Prostate gland (tissue), 2 donors: ENCODE measurements at places on chromosomes 2 and 18.

DNA sequence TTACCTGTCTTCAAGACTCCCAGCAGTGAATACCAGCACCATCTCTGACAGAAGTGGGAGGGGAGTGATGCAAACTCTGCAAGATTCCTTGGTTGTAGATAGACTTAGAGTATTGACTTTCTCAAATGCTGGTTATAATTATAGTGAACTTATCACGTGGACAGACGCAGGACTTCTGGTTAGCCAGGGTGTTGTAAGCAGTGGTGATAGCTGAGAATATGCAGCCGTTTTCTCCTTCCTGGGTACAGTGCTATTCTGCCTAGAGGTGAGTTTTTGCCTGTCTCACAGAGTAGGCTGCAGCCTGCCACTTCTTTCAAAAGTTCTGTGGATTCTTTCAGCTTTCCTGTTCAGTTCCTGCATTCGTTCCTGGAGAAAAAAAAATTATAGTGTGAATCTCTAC is 733 bp upstream of the CXCR2 start:
- no peak for DNase-seq

GRCh38 chr2:88451811-88452564 is 505 bp downstream of the FOXI3 start:
- peak; percentile 7 for DNase-seq

GRCh38 chr2:215888680-215889079 is 124.7 kb downstream of the MREG start:
- DNase-seq: peak; percentile 5

DNA sequence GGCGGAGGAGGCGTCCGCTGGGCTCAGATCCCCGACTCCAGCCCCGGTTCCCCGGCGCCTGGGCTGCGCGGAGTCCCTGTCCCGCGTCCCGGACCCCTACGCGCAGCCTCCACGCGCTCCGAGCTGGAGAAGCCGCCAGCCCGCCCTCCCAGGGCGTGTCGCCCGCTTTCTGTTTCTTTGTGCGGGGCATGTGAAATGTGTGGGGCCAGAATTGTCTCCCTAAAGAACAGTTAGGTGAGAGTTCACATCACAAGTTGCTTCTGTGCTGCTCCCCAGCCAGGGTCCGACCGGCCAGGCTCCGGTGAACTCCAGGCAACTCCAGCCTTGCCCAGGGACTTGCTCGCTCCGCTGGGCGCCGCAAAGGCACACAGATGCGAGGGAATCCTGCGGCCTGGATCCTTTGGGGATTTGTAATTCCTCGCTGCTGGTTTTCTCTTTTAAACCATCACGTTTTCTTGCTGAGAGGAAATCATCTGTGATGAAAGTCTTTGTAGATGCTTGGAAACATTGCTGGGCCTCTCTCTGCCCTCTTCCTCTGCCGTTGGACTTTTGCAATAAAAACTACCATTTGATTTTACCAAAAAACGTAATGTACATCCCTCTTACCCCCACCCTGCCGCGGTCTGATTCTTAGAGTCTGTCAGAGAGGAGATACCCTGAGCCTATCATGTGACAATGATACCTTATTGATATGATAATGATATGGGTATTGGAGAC is 631 bp downstream of the GYPC start:
- no peak for DNase-seq

DNA sequence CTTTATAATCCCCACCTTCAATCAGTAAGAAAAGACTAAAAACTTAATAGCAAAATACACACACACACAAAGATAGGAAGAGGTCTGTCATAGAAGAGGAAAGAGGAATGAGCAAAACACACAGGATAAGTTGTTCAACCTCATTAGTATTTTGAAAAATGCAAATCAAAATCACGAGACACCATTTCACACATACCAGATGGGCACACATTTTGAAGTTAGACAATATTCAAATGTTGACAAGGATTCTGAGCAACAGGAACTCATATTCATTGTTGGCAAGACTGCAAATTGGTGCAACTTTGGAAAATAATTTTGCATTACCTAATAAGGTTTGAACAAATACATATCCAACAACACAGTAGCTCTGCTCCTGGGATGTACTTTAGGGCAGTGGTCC is 127.6 kb downstream of the RAB3GAP1 start:
- DNase-seq: no peak

- no peak for DNase-seq
Measured at GRCh38 chr2:6973895-6974545, 56.8 kb downstream of the RNF144A start.

GRCh38 chr18:9008709-9009635 is 93.5 kb upstream of the NDUFV2 start:
- DNase-seq: no peak

DNA sequence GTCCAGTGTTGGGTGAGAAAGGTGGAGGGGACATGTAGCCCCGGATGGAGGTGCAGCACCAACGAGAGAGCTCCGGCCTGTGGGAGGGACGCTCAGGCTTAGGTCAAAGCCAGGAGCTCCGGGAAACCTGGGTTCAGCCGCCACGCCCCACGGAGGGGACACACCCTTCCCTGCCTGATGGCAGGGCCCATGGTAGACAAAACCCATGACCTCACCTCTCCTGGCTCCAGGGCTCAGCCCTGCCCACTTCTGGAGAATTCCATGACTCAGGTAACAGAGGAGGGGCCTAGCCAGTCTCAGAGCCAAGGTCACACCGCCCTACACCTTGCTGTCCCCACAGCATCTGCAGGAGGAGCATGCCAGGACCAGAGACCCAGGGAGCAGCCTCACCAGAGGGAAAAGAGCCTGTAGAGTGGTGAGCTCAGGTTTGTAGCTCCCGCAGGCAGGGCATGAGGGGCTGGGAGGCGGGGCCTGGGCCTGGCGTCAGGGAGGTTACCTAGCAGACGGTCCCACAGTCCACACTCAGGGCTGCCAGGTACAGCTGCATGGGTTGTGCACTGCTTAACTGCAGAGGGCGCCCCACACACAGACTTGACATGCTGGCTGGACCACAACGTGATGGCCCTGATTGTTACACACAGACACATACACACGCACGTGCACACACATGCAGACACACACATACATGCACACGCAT is 70.8 kb upstream of the SMAD7 start:
- no peak for DNase-seq

DNA sequence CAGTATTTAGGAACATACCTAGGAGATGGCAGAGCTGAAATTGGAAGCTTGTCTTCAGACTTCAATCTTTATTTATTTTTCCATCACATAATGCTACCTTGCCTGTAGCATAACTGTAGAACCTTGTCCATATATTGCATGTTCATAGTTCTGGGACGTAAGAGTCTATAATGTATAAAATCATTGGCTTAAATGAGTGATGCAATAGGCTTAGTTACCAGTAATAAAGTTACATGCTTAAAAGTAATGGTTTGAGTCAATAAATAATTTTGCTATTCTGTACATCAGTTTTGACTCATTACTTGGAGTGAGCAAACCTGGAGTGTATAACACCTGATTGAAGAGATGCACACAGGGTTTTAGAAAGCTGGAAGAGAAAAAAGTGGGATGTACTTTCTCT is 229.3 kb downstream of the CDCA7 start:
- DNase-seq: no peak

DNA sequence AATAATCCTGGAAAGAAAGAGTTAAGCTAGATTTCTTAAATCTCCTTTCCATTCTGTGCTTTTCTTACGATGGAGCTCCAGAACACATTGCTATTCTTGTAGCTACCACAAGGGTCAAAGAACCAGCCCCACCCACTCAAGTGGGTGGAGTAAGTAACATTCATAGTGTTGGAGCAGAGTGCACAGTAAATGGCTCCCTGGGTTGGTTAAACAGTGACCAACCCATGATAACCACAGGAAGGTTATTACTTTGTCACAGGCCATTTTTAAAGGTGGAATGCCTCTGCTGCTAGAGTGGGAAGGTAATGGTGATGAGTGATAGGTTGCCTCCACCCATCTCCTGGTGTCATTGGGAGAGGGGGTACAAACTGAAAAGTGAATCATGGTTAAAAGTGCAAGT is 13.9 kb downstream of the ARPC2 start:
- no peak for DNase-seq

- DNase-seq: no peak
Measured at GRCh38 chr2:26948800-26949199, 21.6 kb upstream of the MAPRE3 start.

DNA sequence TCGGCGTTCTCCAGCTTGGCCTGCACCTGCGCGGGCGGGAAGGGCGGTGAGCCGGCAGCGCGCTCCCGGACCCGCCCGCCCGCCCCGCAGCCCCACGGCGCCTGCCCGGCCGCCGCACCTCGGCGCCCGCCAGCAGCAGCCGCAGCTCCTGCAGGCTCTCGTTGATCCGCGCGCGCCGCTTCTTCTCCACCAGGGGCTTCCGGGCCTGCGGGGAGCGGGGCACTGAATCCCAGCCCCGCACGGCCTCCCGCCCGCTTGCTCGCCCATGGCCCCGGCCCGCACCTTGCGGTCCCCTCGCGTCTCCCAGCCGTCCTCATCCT is 335 bp downstream of the HES6 start:
- DNase-seq: no peak

- DNase-seq: no peak
Measured at GRCh38 chr2:3108710-3109702, 268.6 kb downstream of the EIPR1 start.

DNA sequence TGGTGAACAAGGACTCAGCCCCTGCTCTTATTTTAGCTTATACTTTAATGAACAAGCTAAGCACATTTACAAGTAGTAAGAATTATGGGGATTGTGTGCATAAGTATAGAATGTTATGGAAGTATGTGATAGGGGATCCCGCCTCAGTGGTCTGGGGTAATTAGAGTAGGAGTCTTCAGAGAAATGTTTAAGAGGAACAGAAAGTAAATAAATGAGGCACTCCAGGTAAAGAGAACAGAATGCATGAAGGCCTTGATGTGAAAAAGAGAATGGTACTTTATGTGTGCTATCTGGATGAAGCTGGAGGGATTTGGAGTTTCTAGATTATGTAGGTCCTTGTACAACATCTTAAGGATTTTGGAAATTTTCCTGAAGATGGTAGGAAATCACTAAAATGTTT is 76.6 kb downstream of the BMPR2 start:
- DNase-seq: no peak

DNA sequence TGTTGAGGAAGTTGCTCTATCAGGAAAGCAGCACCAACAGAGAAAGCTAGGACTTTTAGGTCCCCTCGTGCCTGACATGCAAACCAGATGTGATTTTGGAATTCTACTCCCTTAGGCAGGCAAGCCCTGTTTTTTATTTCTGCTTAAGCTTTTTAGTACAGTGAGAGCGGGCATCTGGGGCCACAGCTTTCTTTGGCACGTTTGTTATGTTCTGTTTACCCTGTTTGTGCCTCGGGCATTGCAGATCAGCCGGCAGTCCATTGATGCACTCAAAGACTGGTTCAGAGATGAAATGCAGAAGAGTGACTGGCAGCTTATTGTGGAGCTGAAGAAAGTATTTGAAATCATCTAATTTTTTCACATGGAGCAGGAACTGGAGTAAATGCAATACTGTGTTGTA is 61.9 kb downstream of the EIF5B start:
- DNase-seq: peak; percentile 28

DNA sequence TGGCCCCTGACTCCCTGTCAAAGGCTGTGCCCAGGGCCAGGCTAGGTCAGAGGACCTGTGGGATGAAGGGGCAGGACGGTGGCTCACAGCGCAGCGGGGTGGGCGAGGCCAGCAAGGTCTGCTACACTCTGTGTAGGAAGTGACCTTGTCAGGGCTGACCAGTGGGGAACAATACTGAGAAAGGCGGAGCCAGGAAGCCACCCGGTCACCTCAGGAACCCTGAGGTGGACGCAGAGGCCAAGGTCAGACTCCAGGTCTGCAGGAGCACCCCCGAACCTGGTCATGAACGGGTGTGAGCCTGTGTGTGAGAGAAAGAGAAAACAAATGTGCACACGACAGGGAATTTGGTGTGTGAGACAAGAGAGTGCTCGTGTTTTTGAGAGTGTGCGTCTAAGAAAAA is 72.3 kb downstream of the SMAD7 start:
- DNase-seq: no peak

DNA sequence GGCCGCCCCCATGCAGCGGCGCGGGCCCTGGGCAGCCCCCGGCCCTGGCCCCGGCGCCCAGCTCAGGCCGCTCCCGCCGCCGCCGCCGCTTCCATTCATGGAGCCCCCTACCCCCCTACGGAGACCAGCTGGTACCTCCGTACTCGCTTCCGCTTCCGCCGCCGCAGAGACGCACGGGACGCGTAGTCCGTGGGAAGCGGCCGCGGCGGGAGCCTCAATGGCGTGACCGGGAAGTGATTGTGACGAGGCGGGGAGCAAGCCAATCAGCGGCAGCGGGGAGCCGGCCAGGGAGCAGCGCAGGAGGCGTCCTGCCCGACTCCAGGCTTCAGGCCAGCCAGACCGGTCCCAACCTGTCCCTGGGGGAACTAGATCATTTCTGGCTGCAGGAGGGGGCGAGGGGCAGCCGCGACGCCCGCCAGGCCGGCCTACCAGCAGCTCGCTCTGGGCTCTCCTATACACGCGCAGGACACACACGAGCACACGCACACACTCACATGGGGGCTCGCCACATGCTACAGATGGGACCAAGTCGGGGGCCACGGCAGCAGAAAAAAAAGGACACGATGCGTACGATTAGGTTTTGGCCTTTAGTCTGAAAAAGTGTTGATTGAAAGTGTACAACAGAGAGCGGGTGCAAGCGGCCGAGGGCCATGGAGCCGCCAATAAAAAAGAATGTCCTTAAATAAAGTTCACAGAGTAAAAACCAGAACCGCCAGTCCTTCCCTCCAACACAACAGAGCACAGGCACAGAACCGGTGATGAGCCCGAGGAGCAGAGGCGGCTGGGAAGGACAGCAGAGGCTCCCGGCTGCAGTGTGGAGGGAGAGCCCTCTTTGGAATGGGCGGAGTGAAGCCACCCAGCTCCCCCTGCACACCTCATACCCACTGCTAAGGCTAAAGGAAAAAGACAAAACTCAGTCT is at the start of gene ZNF513:
Gene ZNF513, minus strand, starts transcription at position 109 of the 920 bp plus-strand sequence. CDS start 208 bp downstream, outside the sequence.
- DNase-seq: peak; percentile 98

GRCh38 chr2:229265727-229266126 is 5.4 kb downstream of the PID1 start:
- DNase-seq: no peak

DNA sequence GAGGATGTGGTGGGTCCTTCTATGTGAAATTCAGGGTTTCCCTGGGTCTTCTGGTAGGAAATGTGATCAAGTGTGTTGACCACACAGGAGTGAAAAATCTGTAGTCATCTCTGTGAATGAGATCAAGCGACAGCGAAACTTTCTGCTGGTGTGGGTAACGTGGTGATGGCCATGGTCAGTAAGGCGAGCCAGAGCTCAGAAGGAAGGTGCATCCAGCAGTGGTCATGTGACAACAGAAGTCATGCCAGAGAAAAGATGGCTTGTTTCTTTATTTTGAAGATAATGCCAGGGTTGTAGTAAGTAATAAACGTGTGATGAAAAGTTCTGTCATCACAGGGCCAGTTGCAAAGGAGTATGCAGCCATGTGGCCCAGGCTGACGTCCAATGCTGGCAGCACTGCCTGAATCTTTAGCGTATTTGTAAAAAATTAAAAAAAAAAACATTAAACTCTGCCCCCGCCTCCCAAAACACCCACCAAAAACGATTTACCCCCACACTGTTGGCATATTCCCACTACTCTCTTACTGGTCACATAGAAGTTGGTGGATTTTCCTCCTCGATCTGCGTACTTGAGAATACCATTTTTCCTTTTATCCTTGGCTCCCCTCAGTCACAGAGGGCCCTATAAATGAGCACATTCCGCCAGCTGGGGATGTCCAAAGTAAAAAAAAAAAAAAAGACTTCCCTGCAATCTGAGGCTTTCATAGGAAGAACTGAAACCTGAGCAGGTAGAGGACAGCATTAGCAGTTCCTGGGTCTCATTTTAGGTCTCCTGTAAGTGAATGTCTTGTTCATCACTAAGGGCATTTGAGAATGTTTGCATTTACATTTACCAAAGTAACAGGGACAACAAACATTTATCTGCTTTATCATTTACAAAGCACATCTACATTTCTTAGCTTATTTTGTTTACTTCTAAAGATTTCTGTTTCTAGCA is 70.6 kb downstream of the SLC4A3 start:
- DNase-seq: no peak
